Stimulated activated CD8-positive, alpha-beta memory T cell treated with anti-CD3 and anti-CD28 coated beads, Interleukin-15, amount 100 ng/mL, for 1 hour (primary cell): ENCODE measurements at places on chromosomes 12 and 14.

- no peak for DNase-seq
These were observed 947 bp upstream of the LRRC9 start for GRCh38 chr14:59918824-59919569.

- DNase-seq: no peak
These were observed 317.7 kb downstream of the BMP4 start for GRCh38 chr14:53638966-53639365.

DNA sequence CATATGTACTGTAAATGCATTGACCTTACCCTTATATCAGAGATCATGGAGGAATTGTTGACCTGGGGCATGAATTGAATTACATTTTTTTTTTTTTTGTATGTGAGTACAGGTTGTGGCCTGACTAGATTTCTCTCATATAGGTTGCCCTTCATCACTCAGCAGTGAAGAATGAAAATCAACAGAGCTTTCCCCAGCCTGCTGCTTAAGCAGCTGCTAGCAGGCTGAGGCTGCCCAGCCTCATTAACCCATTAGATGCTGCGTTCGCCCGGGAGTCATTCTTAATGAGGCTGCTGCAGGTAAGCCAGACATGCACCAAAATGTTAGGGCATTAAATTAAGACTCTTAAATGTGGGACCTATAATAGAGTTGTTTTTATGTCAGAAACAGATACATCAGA, 236.0 kb downstream of the ETNK1 start:
- DNase-seq: no peak

DNA sequence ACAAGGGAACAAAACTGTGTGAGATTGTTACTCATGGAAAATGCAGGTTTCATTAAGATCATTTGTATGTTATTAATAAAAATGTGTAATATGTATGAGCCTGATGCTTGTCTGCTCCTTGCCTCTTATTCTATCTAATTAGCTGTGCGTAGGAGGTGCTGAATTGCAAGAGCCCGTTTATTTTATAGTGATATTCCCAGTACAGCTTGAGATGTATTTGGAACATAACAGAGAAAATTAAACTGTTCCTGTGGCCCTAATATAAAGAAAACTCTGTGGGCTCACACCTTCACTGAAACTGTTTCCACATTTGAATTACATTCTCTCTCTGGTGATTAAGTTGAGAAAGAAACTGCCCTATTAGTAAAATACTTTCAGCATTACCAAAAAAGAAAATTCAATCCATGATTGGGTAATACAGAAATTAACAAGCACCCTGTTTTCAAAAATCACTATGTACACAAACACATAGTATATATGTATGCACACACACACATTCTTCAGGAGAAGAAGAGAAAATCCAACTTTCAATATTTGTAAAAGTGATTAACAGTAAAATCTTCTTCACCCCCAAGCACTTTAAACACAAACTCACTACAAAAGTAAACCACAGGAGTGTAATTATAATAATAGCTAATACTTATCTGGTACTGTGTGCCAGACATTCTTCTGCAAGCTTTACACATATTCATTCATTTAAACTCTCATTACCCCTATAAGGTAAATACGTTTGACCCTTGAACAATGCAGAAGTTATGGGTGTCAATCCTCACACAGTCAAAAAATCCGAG, 233.2 kb downstream of the PHLDA1 start:
- no peak for DNase-seq

- no peak for DNase-seq
These were observed 115.4 kb downstream of the DUSP6 start for GRCh38 chr12:89236748-89237383.

- no peak for DNase-seq
These were observed 146.4 kb downstream of the FOXN3 start for GRCh38 chr14:89270439-89271227.

GRCh38 chr14:71815110-71815509, 117.1 kb upstream of the RGS6 start:
- no peak for DNase-seq

DNA sequence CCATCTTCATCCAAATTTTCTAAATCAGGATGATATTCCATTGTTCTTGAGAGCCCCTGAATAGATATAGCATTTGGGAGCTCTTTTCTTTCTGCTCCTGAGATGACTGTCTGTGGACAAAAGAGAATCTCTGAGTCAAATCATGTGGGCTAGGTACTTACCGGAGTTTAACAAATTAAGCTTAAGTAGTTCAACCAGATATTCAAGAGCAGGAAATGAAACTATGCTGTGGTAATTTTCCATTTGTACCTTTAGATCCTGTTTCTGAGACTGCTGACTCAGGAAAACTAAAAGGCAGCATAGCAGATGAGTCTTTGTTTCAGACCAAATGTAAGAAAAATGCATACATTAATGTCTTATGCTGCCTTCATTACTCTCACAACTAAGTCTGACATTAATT, at the start of gene CLEC7A:
Gene CLEC7A, minus strand, starts transcription at position 158 of the 400 bp plus-strand sequence. Its CDS starts 117 bp downstream, at position 41.
- DNase-seq: no peak

GRCh38 chr12:3615862-3616261, 124.9 kb downstream of the PRMT8 start:
- DNase-seq: no peak

GRCh38 chr14:50763382-50764007, 67.5 kb downstream of the NIN start:
- DNase-seq: no peak

DNA sequence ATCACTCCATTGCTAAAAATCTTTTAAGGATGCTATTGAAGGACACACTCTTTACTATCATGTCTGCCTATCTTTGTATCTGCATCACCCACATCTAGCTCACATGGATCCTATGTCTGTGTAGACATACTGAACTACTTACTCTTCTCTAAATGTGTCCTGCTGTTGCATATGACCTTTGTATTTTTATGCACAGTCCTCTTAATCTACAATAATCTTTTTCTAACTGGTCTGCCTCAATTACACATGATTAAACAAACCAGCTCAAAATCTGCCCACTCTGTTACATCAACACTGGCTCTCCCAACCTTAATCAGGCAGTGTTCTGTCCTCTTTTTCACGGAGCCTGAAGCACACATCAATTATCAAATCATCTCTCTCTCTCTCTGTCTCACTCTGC, 316.3 kb upstream of the MGAT4C start:
- no peak for DNase-seq

- no peak for DNase-seq
These were observed 27.4 kb upstream of the RXYLT1 start for GRCh38 chr12:63752283-63752682.

DNA sequence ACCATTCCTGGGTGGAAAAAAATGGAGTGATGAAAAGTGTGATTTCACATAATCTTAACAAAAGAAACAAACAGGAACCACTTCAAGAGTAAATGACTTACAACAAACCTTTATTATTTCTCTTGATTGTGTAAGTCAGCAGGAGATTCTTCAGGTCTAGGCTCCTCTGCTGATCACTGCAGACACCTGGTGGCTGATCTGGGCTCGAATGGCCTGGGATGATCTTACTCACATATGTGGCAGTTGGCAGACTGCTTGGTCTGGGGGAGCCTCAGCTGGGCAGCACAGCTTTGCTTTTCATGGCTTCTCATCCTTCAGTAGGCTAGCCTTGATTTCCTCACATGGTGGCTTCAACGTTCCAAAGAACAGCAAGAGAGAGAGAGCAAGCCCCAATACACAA, 215.4 kb upstream of the PRICKLE1 start:
- DNase-seq: no peak

DNA sequence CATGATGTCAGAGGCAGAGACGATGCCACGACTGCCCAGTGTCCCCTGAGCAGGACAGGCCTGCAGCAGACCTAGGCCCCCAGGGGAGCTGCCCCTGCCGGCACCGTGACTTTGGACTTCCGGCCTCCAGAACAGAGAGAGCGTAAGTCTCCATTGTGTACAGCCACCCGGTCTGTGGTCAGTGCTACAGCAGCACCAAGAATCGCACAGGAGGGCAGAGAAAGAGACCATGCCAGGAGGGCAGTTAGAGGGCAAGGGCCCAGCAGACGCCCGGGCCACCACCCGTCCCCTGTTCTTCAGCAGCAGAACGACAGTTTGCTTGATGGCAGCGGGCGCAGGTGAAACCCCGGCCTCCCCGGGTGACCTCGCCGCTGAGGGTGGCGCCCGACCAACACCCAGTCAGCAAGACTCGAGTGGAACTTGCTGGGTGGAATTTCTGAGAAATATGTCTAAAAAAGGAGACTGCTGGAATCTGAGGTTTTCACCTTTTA, 19.7 kb downstream of the GALNT9 start:
- no peak for DNase-seq

GRCh38 chr14:78697341-78697740, 527.2 kb downstream of the NRXN3 start:
- no peak for DNase-seq

DNA sequence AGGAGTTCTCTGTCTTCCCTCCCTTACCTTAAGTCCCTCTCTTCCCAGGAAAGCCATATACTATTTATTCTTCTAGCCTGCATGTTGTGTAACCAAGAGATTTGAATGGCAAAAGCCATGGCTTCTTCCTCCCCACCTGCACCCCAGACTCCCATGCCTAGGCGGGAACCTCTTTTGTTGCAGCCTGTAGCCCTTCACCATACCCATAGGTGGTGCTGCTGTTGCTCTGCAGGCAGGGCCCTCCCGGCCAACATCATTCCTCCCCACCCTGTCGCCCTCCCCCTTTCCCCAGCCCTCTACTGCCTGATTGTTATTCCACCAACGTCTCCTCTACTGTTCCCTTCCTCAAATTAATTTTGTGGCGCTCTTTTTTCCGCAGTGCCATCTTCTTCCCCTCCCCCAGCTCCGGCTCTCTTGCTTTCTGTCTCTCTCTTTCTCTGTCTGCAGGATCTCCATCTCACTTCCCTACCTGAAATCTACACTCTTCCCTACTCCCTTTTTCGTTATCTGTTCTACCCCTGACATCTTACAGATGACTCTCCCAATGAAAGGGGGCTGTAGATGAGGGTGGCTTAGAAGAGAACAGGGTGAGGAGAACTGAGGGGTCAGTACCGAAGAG, 13.8 kb downstream of the NGDN start:
- no peak for DNase-seq

GRCh38 chr14:37697489-37698121, 102.2 kb downstream of the TTC6 start:
- no peak for DNase-seq

GRCh38 chr12:131644481-131644880, 66.4 kb upstream of the SFSWAP start:
- no peak for DNase-seq
